ENCODE measurements at places on chromosomes 5 and 9.
A peak's percentile ranks its signal among the peaks of the same experiment; 100 is the strongest.

DNA sequence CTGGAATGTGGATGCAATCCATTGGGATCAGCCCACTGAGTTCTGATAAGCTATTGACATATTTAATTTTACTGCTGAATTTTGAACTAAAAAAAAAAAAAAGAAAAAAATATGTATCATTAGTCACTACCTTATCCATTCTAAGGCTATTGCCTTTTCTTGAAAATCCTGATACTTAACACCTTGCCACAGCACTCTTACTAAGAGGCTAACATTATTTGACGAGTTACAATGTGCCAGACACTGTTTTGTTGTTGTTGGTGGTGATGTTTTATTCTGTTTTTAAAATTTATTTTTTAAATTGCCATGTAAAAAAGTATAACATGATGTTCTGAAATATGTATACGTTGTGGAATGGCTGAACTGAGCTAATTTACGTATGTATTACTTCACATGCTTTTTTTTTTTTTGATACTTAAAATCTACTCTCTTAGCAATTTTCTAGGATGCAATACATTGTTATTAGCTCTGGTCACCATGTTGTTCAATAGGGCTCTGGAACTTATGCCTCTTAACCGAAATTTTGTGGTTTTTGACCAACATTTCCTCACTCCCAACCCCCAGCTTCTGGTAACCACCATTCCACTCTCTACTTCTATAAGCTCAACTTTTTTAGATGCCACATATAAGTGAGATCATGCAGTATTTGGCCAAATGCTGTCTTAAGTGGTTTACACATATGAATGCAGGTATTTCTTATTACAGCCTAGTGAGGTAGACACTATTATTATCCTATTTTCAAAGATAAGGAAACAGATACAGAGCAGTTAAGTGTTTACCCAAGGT, 134.8 kb upstream of the PCA3 start:
- DNase-seq: no peak

DNA sequence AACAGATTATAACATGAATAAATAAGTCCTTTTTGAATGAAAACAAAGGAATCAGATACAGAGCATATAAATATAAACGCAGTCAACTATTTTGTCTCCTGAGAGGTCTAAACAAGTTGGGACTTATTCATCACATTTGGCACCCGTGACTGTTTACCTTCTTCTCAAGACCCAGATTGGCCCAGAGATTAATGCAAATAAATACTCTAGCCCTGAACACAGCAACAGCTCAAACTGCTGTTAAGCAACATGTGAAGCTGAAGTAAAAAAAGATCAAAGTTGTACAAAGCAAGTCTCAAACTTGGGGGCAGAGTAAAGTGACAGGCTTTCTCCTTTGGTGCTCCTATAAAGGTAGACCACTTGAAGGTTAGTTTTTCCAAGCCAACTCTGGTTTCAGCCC, 95.0 kb upstream of the NR5A1 start:
- no peak for DNase-seq

DNA sequence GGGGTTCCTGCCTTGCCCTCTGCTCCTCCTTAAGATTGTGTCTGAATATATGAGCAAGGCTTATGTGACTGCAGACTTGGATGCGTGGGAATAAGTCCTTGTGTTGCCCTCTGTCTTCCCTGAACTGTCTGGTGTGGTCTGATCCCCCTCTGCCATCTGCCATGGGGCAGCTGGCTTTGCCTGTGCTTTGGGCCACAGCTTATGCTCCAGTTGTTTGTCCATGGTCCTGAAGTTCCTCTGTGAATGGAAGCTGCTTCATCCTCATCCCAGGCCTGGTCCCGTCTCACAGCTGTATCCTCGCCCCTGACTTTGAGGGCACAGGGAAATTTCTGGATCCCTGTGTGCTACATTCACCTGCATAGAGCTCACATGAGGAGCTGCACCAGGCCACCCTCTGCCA, 14.7 kb downstream of the IL31RA start:
- no peak for DNase-seq

DNA sequence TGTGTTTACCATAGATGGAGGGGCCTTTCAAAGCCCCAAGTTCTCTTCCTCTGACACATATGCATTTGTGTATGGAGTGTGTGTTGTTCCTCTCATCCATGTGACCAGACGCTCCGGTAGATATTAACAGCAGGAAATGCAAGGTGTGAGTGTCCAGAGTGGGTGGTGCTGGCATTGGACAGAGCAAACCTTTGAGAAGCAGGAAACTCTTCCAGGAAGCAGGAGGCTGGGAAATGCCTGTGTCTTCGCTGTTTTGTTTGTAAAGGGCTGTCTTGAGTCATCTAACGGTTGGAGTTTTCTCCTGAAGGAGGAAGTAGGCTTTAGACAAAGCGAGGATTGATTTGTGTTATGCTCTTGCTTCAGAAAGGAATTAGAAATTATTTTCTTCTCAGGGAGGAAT, 370.9 kb downstream of the PLK2 start:
- DNase-seq: no peak

DNA sequence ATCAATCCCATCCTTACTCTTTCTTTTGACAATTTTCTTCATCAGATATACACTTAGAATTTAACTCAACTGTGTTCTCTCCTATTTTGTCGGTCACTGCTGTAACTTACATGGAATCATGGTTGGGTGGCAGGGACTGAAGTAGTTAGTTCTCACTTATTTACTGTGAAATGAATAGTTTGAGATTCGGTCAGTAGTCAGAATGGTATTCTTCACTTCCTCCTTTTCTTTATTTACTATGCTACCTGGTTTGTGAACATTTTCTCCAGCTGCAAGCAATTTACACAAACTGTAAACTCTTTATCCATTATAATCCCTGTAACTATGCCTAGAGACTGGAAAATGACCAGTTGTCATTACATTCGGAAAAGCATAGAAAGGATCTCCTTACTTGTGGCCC, 41.5 kb upstream of the GDNF start:
- no peak for DNase-seq

- DNase-seq: no peak
Measured at GRCh38 chr9:21684831-21685362, 117.5 kb upstream of the MTAP start.

DNA sequence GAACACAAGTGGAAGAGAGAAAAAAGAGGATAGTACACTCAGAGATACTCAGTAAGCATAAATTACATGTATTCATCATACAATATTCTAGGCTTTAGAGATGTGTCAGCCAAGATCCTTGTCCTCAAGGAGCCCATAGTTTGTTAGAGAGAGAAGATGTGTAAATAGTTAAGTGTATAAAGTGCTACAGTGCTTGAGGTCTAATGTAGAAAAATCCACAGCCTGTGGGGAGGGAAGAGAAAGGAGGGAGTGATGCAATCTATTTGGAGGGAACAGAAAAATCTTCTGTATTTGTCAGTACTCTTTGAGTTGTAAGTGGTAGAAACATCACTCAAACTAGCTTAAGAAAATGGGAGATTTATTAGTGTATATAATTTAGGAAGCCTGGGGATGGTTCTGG, 81.9 kb downstream of the PALM2AKAP2 start:
- DNase-seq: no peak

GRCh38 chr9:19411316-19411715, 2.5 kb downstream of the ACER2 start:
- DNase-seq: no peak

GRCh38 chr5:113061846-113062780, 85.5 kb downstream of the DCP2 start:
- DNase-seq: no peak

DNA sequence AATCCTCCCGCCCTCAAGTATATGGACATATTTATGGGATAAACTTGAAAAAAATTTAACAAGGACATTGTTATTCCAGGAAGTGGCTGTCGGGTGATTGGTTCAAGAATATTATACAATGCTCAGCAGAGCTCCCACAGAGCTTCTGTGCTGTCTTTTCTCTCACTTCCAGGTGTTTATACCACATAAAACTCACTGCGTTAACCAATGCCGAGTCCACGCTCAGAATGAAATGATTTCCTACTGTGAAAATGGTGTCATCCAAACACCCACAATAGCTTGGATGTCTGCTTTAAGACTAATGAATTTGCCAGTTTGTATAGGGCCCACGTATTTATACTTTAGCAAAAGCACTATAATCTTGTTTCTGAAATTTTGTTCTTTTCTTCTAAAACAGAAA, 368.2 kb downstream of the NDUFS4 start:
- DNase-seq: no peak

GRCh38 chr9:37382161-37382981, 40.1 kb upstream of the GRHPR start:
- no peak for DNase-seq

DNA sequence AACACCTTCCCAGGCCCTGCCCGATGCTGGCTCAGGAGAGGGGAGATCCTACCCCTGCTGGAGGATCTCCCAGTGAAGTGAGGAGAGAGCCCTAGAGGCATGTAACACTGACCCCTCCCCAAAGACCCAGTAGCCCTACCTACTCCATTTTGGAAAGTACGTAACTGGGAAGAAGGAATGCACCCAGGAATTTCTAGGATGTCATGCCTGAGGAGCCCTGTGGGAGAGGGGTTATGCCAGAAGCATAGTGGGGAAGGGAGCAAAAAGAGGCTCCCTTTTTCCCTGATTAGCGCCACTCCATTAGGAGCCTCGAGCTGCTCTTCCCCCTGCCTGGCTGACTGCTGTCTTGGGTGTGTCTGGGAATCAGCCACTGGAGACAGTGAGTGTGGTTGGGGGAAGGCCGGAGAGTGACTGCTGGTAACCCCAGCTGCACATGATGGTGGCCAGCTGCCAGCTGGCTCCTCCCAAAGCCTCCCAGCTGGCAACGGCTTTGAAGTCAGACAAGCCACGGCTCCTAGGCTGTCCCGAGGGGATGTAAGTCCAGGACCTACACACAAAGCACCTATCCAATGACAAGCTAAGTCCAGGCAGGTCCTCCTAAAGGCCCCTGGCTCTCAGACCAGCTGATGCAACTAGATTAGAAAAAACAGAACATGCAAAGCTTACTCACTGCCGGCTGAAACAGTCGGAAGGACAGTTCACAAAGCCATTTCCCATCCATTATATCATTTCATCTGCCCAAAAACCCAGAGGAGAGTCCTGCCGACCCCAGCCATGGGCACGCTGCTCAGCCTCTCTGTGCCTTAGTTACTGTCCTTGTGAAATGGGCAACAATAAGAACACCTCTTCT, 136.5 kb upstream of the ABCA1 start:
- DNase-seq: peak; percentile 91

DNA sequence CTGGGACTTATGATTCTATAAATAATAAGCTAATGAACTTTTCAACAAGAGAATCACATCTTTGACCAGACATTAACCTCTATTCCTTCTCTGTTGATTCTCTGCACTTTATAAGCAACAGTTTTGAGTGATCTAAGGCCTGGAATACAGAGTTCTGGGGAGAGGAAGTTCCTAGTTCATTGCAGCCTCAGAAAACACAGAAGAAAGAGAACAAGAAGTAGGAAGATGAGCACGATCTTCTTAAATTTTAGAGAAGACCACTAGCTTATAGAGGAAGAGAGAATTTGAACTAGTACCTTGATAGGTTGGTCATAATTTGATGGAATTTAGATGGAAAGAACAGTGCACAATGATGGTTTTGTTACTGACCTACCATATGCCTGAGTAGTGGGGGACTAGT, 8.5 kb upstream of the C9orf72 start:
- no peak for DNase-seq

GRCh38 chr5:147509041-147509709, 693 bp downstream of the DPYSL3 start:
- DNase-seq: peak; percentile 59

DNA sequence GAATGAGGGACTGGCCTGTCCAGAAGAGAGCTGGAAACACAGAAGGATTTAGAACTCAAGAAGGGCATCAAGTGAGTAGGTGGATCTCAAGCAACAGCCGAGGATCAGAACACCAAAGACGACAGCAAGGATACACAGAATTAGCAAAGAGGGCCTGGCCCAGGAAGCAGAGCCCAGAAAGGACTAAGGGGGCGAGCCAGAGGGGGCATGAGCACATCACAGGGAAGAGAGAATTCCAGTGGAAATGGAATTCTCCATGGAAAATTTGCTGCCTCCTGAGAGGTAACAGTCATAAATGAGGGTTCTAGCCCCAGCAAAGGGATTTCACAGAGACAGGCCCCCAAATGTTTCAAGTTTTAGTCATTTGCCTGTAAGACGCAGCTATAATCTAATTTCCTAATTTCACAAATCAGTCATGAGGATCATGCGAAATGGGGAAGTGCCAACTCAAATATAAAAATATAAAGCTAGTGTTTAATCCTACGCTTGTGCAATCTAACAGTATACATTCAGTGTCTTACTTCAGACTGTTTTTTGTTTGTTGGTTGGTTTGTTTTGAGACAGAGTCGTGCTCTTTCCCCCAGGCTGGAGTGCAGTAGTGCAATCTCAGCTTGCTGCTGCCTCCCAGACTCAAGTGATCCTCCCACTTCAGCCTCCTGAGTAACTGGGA, 46.7 kb downstream of the FNBP1 start:
- DNase-seq: no peak

- no peak for DNase-seq
Measured at GRCh38 chr5:95810305-95811125, 12.0 kb downstream of the GLRX start.

DNA sequence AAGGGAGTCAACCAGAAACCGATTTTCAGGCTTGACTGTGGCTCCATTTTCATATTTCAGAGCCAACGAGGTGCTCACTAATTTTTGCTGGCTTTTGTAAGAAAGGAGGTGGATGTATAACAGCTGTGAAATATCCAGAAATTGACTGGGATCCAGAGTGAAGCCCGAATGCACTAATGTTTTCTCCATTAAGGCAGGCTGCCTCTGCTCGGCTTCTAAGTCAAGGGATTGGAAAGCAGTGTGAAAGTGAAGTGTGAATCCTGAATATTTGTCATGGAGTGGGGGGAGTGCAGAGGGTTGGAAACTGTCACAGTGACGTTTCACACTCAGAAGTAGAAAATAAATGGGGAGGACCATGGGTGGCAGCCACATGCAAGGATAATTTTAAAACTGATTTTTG, 237.4 kb downstream of the GOLPH3 start:
- peak; percentile 47 for DNase-seq

GRCh38 chr9:129869585-129870501, 34.6 kb downstream of the USP20 start:
- no peak for DNase-seq

DNA sequence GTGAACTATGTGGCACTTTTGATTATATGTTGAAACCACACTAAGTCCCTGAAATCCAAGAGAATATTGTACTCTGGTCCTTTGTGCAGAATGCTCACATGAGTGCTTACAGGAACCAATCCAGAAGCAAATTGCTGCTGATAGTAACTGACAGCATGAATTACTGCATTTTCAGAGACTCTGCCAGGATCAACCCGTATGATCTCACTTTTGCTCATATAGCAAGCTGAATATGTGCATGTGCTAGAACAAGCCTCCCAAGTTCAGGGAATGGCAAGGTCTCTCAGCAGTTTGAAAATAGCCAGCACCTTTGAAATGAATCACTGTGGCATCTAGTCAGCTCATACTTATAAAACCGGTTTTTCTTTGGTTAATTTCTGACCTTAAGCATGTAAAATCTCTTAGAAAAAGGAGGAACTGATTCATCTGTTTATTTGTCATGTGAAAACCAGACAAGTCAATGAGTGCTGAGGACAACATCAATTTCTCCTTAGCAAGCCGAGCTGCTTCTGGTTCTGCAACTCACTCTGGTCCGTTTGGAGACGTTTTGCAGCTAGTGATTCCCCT, 215.7 kb upstream of the ELL2 start:
- no peak for DNase-seq

Measured in left hindlimb (tissue), 1 donor.